Renal pelvis (tissue), 12 donors: ENCODE measurements at places on chromosomes 2 and 18. TPM values are rescaled to one million over a fixed set of nuclear protein-coding genes. Genes with fewer than 3 reads are reported as not detected.

Gene DPP4
- polyA plus RNA-seq: 147 TPM

Gene CNRIP1
- 23.2 TPM for polyA plus RNA-seq

Gene ANKRD30B
- polyA plus RNA-seq: 0.08 TPM

Gene OXER1
- 13.4 TPM for polyA plus RNA-seq

Gene MIB1
- polyA plus RNA-seq: 65.7 TPM

Gene RHOB
- polyA plus RNA-seq: 69.8 TPM

Gene RESP18
- polyA plus RNA-seq: not detected

Gene SKA1
- 7.1 TPM for polyA plus RNA-seq

Gene LDLRAD4
- polyA plus RNA-seq: 11.3 TPM

Gene TCF7L1
- 58.2 TPM for polyA plus RNA-seq

Gene L3MBTL4
- 5.7 TPM for polyA plus RNA-seq

Gene MLPH
- 5.8 TPM for polyA plus RNA-seq

Gene ANKAR
- polyA plus RNA-seq: 6.2 TPM

Gene VWA3B
- polyA plus RNA-seq: 0.43 TPM

Gene IL36RN
- not detected for polyA plus RNA-seq

Gene SCN9A
- 1.4 TPM for polyA plus RNA-seq

GRCh38 chr2:224157655-224158054 lies 118.6 kb upstream of the SERPINE2 start:
- DNase-seq: no peak

DNA sequence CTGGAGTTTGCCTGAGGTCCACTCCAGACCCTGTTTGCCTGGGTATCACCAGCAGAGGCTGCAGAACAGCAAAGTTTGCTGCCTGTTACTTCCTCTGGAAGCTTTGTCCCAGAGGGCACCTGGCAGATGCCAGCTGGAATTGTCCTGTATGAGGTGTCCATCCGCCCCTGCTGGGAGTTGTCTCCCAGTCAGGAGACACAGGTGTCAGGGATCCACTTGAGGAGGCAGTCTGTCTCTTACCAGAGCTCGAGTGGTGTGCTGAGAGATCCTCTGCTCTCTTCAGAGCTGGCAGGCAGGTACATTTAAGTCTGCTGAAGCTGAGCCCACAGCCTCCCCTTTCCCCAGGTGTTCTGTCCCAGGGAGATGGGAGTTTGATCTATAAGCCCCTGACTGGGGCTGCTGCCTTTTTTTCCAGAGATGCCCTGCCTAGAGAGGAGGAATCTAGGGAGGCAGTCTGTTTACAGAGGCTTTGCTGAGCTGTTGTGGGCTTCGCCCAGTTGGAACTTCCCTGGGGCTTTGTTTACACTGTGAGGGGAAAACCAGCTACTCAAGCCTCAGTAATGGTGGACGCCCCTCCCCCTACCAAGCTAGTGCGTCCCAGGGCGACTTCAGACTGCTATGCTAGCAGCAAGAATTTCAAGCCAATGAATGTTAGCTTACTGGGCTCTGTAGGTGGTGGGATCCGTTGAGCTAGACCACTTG lies 34.7 kb downstream of the TFPI start:
- no peak for DNase-seq

GRCh38 chr2:230552181-230552580 lies 136.2 kb downstream of the SP100 start:
- DNase-seq: no peak

DNA sequence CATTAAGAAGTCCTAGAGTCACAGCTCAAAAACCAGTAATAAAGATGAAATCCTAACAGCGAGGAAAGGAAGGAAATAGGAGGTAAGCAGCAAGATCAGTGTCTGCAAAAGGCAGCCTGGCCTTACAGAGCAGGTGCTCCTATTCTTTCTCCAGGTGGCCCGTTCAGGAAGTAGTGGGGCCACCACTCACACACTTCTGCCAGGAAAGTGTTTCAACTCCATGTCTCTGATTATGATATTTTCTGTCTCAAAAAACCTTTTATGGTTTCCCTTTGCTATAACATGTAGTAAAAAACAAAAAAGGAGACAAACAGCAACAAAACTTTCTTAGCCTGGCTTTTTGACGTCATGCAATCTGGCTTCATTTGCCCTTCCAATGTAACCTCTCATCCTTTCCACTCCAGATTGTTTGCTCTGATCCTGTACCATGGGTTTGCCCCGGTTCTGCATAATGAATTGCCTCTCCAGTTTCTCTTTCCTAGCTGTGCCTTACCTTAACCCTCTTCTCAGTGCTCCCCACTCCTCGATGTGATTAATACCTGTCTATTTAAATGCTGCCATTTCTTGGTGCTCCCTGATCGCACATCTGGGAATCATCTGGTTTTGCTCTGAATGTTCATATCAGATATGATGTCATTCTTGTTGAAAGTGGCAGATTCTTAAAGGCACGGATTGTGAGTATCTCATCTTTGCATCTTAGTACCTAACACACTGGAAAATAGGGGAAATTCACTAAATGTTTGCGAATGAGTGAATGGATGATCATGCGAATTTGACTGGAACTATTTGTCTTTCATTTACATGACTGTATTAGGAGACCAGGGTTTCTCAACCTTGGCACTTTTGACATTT lies 50.6 kb upstream of the PTPRM start:
- no peak for DNase-seq

- no peak for DNase-seq
Observed at GRCh38 chr18:27717816-27718215, 459.1 kb downstream of the CDH2 start.

DNA sequence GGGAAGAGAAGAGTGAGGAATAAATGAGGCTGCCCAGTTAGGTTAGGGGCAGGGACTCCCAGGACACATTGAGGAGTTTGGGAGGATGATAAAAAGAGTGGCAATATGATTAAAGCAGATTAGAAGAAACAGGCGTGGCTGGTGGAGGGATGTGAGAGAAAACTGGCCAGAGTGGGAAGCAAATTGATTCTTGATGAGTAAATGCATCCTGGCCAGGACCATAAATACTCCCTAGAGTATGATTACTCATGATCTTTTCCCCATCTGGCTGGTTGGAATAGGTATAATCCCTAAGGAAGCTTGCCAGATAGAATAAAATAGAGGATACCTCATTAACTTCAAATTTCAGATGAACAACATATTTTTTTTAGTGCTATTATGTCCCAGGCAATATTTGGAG lies 21.5 kb upstream of the DAW1 start:
- DNase-seq: no peak

GRCh38 chr18:37006742-37007141 lies 177.8 kb downstream of the KIAA1328 start:
- DNase-seq: no peak

GRCh38 chr2:217060951-217061547 lies 201.2 kb upstream of the TNP1 start:
- no peak for DNase-seq

GRCh38 chr2:29307519-29307918 lies 192.3 kb downstream of the CLIP4 start:
- DNase-seq: no peak

GRCh38 chr2:564471-565181 lies 112.6 kb downstream of the TMEM18 start:
- no peak for DNase-seq

GRCh38 chr2:56587456-56587855 lies 403.7 kb downstream of the CCDC85A start:
- no peak for DNase-seq

GRCh38 chr2:230877116-230877758 lies 12.5 kb downstream of the ITM2C start:
- no peak for DNase-seq

GRCh38 chr2:154446324-154446723 lies 252.2 kb upstream of the KCNJ3 start:
- DNase-seq: no peak

- DNase-seq: no peak
Observed at GRCh38 chr2:72031346-72032110, 116.1 kb downstream of the CYP26B1 start.

- DNase-seq: no peak
Observed at GRCh38 chr2:110802208-110802932, 70.0 kb downstream of the ACOXL start.

- no peak for DNase-seq
Observed at GRCh38 chr2:170848587-170848986, 31.9 kb downstream of the GAD1 start.

DNA sequence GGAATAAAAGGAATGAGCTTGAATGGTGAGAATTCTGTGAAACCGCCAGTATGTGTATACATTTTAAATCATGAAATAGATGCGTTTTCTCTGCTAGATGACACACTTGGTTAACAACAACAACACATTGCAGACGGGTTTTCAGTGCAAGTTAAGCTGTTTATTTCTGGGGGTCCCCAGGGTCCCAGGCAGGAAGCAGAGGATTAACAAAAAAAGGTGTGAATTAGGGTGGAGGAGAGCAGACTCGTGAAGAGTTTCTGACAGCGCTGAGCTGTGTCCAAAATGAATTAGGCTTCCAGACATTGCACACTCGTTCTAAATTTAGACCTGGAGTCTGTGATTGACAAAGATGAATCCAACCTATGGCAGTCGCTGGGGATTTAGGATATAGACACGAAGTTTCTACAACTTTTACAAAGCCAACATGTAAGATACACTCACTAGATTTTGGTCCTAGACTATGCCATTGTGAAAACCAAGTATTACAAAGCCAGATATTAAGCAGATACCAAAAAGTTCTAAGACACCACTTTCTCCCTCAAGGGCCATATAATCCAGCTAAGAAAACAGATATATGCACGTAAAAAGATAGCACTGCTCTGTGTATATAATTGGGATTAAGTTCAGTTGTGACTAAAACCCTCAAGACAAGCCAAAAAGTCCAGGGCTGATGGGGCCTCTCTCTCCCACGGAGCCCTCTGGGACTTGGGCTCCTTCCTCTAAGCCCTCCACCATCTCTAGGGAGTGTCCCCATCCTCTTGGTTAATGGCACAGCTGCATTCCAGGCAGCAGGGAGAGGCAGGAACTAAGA lies 120.2 kb downstream of the ACAA2 start:
- no peak for DNase-seq

DNA sequence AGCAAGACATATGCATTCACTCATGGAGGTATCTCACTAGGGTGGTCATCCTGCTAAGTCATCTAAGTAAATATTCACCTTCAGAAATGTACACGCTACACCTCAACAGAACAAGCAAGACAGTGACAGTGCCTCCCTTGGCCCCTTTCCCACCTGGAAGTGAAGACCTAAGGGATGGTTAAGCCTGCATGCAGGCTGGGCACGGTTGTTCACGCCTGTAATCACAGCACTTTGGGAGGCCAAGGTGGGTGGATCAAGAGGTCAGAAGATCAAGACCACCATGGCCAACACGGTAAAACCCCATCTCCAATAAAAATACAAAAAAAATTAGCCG lies 4.4 kb downstream of the LIMS2 start:
- no peak for DNase-seq

DNA sequence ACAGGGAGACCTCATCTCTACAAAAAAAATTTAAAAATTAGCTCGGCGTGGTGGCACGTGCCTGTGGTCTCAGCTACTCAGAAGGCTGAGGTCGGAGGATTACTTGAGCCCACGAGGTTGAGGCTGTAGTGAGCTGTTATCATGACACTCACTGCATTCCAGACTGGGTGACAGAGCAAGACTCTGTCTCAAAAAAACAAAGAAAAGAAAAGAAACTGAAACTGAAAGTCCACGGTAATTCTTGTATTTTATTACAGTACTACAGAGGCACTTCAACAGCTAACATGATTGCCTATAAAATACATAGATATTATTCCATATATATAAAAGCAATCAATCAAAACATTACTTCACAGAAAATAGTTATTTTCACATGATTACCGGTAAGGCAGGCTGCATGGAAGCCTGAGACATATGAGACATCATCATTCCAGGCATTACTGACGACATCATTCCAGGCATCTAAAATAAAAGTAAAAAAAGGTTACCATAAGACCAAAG lies 23.1 kb downstream of the PRPF40A start:
- DNase-seq: no peak

DNA sequence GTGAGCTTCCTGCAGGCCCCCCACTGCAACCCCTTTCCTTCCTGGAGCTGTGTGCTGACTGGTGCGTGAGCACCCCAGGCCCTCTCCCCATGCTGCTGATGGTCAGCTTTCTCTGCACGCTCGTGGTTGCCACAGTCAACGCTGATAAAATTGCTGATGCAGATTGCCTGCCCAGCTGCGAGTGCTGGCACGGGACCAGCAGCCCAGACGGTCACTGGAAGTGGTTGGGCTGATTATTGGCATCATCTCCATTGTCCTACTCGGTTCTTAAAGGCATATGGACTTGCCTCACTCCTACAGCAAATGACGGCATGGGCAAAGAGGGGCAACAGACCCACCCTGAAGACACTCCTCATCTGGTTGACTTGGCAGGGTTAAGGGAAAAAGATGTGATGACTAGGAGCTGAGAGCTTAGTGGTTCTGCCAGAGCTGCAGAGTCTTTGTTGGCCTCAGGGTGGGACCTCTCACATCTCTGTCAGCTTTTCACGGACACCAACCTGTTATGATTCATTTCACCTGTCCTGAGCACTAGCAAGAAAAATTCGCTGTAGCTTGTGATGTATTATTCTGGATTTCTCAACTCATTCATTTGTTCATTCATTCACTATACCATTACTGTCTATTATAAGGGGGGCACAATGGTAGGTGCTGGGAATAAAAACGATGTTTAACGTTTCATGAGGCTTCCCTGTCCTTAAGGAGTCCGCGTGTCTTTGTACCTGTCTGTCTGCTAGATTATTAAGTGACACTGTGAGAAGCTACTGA lies 38.4 kb downstream of the PAX8 start:
- no peak for DNase-seq

DNA sequence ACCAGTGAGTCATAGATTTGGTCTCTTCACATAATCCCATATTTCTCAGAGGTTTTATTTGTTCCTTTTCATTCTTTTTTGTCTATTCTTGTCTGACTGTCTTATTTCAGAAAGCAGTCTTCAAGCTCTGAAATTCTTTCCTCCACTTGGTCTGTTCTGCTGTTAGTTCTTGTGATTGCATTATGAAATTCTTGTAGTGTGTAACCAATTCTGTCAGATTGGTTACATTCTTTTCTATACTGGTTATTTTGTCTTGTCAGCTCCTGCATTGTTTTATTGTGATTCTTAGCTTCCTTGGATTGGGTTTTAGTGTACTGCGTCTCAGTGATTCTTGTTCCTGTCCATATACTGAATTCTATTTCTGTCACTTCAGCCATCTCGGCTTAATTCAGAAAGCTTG lies 18.6 kb downstream of the EHBP1 start:
- DNase-seq: no peak

GRCh38 chr18:48300463-48300961 lies 108.7 kb downstream of the ZBTB7C start:
- peak; percentile 12 for DNase-seq

GRCh38 chr2:203354966-203355365 lies 26.8 kb downstream of the ABI2 start:
- no peak for DNase-seq

- DNase-seq: no peak
Observed at GRCh38 chr2:96875498-96876268, 5.8 kb upstream of the SEMA4C start.

GRCh38 chr2:50225021-50225928 lies 806.7 kb downstream of the NRXN1 start:
- no peak for DNase-seq

DNA sequence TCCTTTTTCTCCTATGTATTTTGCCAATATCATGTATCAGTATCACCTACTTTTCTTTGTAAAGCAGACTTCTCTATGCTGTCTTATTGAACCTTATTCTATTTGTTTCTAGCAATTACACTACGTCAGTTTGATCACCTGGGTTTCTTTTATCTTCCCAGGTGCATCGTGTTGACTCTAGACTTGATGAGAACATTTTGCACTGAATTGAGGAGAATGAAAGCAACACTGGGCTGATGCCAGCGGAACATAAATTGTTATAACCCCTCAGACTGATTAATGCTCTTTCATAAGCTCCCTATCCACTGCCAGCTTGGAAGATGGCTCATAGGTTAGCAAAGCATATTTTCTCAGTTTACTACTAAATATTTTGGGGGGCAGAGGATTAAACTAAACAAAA lies 140.6 kb downstream of the EPHA4 start:
- DNase-seq: no peak
